ENCODE measurements at places on chromosomes 5 and 9. TPM values are rescaled to one million over a fixed set of nuclear protein-coding genes. Genes with fewer than 3 reads are reported as not detected.

DNA sequence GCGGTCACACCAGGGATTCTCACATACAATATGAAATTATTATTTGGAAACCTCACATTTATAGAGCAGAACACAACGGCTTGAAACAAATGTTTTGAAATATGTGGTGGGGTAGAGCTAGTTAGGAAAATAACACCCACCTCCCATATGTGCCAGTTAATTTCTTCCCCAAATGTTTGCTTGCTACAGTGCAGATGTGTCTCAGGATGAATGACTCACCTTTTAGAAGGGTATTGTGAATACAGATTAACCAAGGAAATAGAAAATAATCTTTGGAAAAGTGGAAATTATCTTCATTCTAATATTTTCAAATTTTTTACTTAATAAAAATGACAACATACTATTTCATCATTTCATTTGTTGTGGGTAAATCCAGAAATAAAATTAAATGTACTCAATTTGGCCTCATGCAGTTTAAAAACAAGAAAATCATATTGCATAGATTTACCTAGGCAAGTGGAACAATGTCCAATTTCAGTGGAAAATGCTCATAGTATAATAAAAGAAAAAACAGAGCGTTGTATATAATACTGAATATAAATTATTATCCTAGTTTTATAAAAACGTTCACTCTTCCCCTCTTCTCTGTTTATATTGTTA, 39.3 kb upstream of the RICTOR start:
- peaks cover 40% of the 10 kb centered on the region for H3K4me1 ChIP-seq
- H3K36me3 ChIP-seq, result no peaks in the 10 kb centered on the region
- H3K27ac ChIP-seq, result no peak overlapping the region

GRCh38 chr9:106312906-106313305, 550.1 kb upstream of the ZNF462 start:
- no peaks in the 10 kb centered on the region for H3K27me3 ChIP-seq
- H3K4me3 ChIP-seq, result no peak overlapping the region
- no peak for DNase-seq
- no peaks in the 10 kb centered on the region for H3K4me1 ChIP-seq

DNA sequence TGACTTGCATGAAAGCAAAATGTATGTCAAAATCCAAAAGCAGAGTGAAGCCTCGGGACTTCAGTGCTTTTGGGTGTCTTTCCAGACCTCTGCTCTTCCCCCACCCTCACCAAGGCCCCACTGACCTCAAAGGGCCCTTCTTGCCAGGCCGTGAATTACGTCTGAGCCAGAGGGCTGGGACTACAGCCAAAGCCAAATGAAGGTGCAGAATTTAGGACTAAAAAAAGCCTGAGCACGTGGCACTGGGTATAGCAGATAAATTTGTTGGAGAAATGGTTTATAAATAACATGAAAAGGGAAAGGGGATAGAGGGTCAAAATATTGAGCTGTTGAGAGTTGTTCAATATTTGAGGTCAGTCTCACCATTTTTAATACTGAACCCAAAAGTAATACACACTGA, 163.4 kb downstream of the GHR start:
- no peak for DNase-seq
- H3K27me3 ChIP-seq, result peaks cover 2% of the 10 kb centered on the region
- no peak overlapping the region for H3K4me3 ChIP-seq
- H3K4me1 ChIP-seq, result no peaks in the 10 kb centered on the region

DNA sequence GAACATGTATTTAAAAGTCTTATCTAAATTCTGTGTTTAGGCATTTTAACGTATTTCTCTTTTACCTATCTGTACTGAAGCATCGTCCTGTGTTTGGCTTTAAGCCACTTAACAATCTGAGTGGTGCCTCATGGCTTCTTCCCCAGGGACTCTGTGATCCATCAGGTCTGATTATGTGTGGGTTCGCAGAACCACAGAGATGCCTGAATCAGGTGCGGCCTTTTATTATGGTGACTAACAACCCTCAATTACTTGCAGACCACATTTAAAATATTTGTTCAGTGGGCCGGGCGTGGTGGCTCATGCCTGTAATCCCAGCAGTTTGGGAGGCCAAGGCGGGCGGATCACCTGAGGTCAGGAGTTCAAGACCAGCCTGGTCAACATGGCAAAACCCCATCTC, 39.6 kb upstream of the SAP30L start:
- H3K27me3 ChIP-seq, result no peaks in the 10 kb centered on the region
- H3K4me3 ChIP-seq, result no peak overlapping the region
- peak overlapping the region; percentile 40 for H3K27ac ChIP-seq
- peak; percentile 13 for DNase-seq
- peaks cover 42% of the 10 kb centered on the region for H3K4me1 ChIP-seq

DNA sequence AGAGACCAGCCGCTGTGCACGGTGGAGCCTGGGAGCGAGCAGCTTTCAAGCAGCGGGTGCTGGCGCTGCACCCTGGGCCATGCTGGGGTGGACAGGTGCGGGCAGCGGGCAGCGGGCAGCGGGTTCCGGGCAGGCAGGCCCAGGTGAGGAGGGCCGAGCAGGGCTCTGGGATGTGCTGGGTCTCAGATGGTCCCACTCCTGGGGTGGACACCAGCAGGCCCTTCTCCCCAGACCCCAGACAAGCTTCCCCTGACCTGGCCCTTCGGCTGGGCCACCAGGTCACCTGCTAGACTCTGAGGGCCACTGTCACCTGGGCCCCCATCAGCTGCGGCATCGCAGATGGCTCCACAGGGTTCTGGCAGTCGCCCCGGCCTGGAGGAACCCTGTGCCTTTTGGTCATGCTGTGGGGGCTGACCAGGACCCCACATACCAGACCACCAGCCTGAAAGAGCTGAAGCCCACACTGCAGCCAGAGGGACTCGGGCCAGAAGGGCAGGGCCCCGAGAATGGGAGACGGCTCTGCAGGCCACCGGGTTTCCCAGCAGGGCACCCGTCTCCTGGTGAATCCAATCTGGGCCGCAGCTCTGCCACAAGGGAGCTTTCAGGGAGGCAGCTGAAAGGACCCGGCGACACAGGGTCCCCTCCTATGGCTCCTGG, 2.0 kb downstream of the SLC6A19 start:
- H3K27ac ChIP-seq, result no peak overlapping the region
- DNase-seq, result no peak
- no peaks in the 10 kb centered on the region for H3K36me3 ChIP-seq
- peaks cover 13% of the 10 kb centered on the region for H3K27me3 ChIP-seq
- H3K4me1 ChIP-seq, result no peaks in the 10 kb centered on the region

GRCh38 chr5:88778736-88779135, 104.2 kb downstream of the MEF2C start:
- no peak overlapping the region for H3K4me3 ChIP-seq
- H3K27ac ChIP-seq, result no peak overlapping the region
- no peaks in the 10 kb centered on the region for H3K36me3 ChIP-seq
- no peaks in the 10 kb centered on the region for H3K27me3 ChIP-seq
- H3K4me1 ChIP-seq, result peaks cover 16% of the 10 kb centered on the region

DNA sequence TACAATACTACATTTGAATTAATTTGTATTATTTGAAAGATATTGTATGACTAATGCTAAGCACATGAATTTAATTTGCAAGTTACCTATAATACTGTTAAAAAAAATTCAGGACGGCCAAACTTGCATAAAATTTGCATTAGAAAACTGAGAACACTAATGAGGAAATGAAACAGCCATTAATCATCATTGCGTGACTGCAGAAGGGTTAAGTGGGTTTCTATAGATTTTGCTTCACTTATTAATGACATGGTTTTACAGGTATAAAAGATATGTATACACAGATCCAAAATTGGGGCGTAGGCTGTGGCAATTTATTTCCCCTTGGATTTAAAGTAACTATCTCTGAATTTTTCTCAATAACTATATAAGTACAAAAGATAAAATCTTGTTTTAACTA, 882.6 kb downstream of the PTPRD start:
- H3K4me3 ChIP-seq, result no peak overlapping the region
- no peaks in the 10 kb centered on the region for H3K27me3 ChIP-seq
- no peaks in the 10 kb centered on the region for H3K36me3 ChIP-seq
- no peak for DNase-seq
- no peak overlapping the region for H3K27ac ChIP-seq

DNA sequence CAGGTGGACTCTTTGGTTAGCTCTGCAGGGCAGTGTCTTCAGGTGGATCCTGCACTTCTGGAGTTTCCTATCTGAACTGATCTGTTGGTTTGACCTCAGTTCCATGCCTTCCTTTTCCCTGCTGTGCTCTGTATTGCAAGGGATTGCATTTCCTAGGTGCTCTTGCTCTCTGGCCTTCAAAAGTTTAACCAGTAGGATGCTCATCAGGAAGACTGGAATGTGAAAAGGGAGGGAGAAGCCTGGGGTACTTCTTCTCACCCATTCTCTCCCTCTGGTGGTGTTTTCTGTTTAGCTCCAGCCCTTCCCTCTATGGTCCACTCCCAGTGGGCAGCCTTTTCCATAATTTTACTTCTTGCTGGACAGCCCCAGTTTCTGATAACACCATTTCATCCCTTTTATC, 78.5 kb downstream of the ZNF618 start:
- no peaks in the 10 kb centered on the region for H3K36me3 ChIP-seq
- H3K27ac ChIP-seq, result peak overlapping the region; percentile 76
- DNase-seq, result no peak
- H3K4me3 ChIP-seq, result peak overlapping the region; percentile 76

DNA sequence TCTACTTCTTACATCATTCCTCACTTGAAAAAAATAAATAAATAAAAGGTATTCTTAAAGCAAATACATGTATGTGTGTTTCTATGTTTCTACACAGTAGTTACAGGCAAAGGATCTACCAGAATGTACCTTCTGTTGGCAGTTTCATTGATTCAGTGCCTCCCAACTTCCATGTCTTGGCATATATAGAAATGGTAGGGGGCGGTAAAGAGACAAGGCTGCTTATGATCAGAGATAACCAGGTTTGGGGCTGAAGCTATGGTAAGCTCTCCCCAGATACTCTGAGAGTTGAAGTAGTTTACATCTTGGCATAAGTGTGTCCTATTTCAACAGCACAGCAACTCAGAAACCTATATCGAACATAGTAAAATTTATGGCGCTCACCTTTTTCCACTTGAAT, 1075.4 kb upstream of the C9orf72 start:
- H3K27ac ChIP-seq, result no peak overlapping the region
- H3K27me3 ChIP-seq, result no peaks in the 10 kb centered on the region
- no peaks in the 10 kb centered on the region for H3K36me3 ChIP-seq
- H3K4me3 ChIP-seq, result no peak overlapping the region
- DNase-seq, result no peak

- no peaks in the 10 kb centered on the region for H3K4me1 ChIP-seq
- H3K27me3 ChIP-seq, result no peaks in the 10 kb centered on the region
- no peak overlapping the region for H3K27ac ChIP-seq
These were observed 1106.2 kb upstream of the DMAC1 start for GRCh38 chr9:8905731-8906130.

COL15A1 gene
- 0.37 TPM for total RNA-seq

ADAMTSL1 gene
- 50.1 TPM for total RNA-seq
